AG04450 (cell line): ENCODE measurements at places on chromosomes 16 and 17.

- no peak for DNase-seq
These were observed 8.3 kb downstream of the FOXJ1 start for GRCh38 chr17:76132574-76133338.

GRCh38 chr17:64632606-64633005 lies 29.5 kb downstream of the SMURF2 start:
- no peak for DNase-seq

DNA sequence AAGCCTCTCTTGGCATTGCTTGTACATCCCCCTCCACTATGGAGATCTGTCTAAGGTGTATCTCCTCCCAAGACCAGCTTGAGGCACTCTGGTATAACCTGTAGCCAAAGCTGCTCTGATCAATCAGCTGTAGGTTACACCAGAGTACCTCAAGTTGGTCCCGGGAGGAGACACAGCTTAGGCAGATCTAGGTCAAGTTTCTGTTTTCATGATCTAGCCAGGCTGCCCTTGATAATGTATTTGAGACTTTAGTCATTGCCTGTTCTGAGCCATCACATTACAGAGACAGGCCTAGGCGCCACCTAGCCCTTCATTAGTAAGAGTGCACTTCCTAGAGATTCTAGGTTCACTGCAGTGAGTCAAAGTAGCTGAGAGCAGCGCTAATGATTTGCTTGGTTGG lies 31.4 kb downstream of the ASGR1 start:
- DNase-seq: no peak

DNA sequence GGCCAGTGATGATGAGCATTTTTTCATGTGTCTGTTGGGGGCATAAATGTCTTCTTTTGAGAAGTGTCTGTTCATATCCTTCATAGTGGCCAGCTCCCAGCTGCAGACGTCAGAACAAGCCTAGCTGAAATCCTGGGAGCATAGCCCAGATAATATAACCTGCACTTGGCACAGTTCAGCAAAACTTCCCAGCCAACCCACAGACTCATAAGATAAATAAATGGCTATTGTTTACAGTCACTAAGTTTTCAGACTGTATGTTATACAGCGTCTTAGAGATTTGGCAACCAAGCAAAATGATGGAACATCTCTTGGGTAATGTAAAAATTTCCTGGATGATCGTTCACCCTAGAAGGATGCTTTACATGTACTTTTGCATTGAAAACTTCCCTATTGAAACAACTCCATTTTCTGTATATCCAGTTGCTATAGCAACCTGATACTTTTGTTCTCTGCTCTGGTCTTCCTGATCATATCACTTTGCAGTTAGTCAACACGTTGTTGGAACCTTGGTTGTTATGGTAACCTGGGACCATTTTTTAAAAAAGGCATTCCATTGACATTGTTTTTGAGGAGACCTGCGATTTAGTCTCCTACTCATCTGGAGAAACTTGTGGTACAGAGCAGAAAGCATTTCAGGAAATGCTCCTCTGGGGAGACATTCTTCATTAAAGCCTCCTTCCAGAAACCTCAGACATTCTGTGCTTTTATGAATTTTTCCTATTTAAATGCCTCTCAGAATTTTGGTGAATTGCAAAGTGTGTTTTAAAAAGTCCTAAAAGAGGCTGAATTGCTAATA lies 378.7 kb downstream of the HS3ST4 start:
- no peak for DNase-seq

GRCh38 chr17:72267601-72268000 lies 146.8 kb downstream of the SOX9 start:
- no peak for DNase-seq

DNA sequence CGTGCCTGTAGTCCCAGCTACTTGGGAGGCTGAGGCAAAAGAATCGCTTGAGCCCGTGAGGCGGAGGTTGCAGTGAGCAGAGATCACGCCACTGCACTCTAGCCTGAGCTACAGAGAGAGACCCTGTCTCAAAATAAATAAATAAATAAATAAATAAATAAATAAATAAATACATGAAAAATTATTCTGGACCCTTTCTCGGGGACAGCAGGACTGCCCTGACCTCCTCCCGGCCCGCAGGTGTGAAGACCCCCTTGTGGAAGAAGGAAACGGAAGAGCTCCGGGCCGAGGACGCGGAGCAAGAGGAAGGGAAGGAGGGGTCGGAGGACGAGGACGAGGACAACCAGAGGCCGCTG lies 3.1 kb downstream of the C17orf50 start:
- DNase-seq: no peak

DNA sequence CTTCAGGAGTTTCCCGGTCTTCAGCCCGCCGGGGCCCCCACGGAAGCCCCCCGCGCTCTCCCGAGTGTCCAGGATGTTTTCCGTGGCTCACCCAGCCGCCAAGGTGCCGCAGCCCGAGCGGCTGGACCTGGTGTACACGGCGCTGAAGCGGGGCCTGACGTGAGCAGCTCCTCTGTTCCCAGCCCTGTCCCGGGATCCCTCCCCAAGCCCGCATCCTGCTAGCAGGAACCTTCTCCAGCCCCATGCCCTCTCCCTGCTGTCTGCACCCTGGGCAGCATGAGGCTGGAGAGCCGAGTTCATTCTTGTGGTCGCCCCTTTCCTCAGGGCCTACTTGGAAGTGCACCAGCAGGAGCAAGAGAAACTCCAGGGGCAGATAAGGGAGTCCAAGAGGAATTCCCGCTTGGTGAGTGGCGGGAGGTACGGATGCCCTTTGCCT lies 10.1 kb downstream of the RIPOR1 start:
- DNase-seq: no peak

- no peak for DNase-seq
These were observed 17.4 kb downstream of the ADAP2 start for GRCh38 chr17:30939051-30939689.

GRCh38 chr17:78745407-78746088 lies 36.5 kb downstream of the CYTH1 start:
- DNase-seq: no peak

DNA sequence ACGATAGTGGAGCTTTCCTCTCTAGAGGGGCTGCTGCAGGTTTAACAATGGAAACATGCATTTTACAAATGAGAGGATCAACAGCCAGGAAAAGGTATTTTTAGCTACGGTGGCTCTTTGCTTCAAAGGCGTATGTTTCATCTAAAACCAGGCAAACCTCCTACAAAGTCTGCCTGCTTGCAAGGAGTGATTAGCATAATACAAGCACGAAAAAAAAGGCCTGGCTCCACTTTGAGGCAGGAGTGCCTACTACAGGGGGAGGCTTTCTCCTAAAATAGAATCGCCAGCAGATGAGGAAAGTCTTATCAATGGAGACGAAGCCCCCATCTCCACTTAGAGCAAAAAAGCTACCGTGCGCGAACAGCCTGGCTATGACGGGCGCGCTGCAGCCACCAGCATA lies 27.1 kb upstream of the MTSS2 start:
- no peak for DNase-seq

- DNase-seq: peak; percentile 33
These were observed 9.1 kb downstream of the ASIC2 start for GRCh38 chr17:33284022-33284421.
